ENCODE measurements at places on chromosomes 2 and 18.

DNA sequence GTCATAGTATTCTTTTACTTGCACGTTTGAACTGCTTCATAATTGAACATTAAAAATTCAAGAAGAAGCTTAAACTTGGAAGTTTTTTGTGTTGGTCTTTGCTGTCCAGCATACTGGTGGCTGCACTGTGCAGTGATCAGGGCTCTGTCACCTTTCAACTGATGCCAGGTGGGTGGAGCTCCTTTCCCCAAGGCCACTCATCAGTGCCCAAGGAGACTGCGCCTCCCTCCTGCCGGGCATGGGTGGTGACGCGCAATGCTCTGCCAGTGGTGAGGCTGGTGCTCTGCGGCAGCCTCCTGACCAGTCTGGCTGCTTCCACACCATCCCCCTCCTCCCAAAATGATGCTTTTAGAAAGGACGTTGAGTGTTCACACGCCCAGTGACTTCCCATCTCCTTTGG lies 16.0 kb upstream of the LDLRAD4 start:
- DNase-seq = no peak

DNA sequence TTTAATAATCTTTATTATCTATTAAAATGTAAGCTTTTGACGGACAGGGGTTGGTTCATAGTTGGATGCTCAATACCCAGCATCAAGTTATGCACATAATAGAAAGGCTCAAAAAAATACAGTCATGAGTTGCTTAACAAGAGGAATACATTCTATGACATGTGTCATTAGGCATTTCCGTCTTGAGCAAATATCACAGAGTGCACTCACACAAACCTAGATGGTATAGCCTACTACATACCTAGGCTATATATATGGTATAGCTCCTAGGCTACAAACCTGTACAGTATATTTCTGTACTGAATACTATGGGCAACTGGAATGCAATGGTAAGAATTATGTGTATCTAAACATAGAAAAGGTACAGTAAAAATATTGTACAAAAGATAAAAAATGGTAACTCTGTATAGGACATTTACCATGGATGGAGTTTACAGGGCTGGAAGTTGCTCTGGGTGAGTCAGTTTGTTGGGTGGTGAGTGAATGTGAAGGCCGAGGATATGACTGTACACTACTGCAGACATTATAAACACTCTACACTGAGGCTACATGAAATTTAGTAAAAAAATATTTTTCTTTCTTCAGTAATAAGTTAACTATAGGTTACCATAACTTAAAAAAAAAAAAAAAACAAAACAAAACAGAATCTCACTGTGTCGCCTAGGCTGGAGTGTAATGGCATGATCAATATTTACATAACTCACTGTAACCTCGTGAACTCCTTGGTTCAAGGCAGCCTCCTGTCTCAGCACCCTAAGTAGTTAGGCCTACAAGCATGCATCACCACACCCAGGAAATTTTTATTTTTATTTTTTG lies 201.2 kb downstream of the NBAS start:
- DNase-seq = no peak

DNA sequence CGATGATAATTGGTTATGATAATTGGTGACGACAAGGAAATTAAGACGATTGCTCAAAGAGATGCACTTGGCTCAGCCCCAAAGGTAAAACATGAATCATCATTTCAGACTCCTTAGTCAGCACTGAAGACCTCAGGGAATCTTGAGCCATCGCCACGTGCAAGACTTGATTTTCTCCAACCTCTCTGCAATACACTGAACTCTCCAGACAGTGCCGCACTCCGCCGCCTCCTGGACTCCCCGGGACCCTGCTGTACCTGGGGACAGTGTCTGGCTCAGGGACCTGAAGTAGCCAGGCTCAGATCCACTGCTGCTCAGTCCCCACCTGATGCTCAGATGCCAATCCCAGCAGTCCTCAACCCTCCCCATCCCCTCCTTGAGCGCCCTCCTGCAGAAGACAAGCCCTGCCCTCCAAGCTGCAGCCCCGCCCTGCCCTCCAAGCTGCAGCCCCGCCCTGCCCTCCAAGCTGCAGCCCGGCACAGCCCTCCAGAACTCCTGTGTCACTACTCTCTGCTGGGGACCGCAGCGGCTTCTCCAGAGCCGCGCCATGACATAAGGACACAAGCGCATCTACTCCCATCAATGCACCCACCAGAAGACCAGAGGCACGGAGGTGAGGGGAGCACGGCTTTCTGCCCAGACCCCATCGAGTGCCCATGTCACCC lies 1.1 kb downstream of the TMEM18 start:
- DNase-seq = no peak

- no peak for DNase-seq
These were observed 213.6 kb downstream of the GLI2 start for GRCh38 chr2:120949027-120949956.

DNA sequence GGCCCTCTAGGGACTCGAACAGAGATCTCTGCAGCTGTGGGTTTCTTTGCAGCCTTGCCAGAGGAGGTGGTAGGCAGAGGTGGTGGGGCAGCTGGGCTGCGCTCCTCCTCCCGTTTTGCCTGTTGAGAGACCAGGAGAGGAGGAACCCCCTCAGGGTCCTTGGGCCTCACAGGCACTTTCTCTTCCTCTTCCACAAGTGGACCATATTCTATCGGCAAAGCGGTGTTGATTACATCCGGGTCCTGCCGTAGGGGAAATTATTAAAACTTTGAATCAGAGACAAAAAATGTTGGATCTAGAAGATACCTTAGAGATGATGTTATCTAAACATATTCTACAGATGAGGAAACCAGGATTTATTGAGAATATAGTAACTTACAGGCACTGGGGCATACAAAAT lies 78.5 kb downstream of the CLIP4 start:
- no peak for DNase-seq

DNA sequence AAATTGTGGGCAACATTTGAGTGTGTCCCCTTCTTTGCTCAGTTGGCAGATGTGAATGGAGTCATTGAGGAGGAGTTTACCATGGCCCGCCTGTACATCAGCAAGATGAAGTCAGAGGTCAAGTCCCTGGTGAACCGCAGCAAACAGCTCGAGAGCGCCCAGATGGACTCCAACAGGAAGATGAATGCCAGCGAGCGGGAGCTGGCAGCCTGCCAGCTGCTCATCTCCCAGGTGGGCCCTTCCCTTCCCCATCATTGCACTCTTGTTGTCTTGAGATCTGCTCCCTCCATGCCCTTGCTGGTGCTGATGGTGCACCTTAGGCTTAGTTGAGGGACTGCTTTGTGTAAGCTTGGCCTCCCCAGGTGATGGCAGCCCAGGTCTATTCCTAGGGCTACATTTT lies 47.5 kb upstream of the LYPD6B start:
- no peak for DNase-seq

- peak; percentile 53 for DNase-seq
These were observed 214.5 kb downstream of the TMEM182 start for GRCh38 chr2:102975996-102976975.

GRCh38 chr2:200159829-200160781 lies 146.4 kb upstream of the SPATS2L start:
- no peak for DNase-seq

- DNase-seq = no peak
These were observed 17.0 kb downstream of the MBOAT2 start for GRCh38 chr2:8986327-8986976.

DNA sequence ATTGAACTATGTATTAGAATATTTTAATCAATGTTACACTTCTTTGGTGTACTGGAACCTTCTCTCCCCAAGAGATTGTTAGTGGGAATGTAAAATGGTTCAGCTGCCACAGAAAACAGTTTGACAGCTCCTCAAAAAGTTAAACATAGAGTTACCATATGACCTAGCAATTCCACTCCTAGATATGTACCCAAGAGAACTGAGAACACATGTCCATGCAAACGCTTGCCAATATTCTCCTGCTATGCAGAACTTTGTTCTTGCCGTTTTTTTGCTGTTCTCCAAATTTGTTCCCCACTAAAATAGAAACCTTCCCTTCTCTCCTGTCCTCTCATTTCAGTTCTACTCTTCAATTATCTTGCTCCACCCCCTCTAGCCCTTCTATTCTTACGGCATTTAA lies 87.6 kb downstream of the PTPN2 start:
- DNase-seq = no peak

- peak; percentile 78 for DNase-seq
These were observed 38.4 kb upstream of the MRPL19 start for GRCh38 chr2:75607988-75608683.

GRCh38 chr18:5772306-5773105 lies 122.8 kb downstream of the TMEM200C start:
- no peak for DNase-seq

DNA sequence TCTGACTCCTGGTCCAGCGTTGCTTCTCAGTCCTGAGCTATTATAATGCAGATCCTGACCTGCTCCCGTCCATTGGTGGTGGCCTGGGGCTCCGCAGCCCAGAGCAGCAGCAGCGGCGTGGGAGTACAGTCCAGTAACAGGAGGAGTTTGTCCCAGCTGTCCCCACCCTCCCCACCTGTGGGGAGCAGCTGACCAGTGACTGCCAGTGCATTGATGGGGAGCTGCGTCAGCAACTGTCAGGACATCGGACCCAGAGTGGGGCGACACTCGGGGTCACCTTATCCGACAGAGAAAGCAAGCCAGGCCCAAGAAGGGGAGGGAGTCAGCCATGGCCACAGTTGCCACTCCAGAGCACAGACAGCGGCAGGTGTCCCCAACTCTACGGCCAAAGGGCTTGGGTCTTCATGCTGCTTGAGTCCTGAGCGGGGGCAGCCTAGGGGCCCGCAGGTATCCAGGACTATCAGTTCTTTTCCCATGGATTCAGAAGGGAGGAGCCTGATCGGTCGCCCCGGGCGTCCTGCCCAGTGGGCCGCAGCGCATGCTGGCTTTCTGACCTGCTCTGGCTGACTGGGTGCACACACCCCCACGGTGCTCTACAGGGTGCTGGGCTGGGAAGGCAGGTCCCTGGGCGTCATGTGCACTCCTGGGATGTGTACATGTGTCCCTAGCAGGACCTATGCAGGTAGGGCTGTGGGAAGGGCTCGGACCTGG lies 29.7 kb downstream of the DNMT3A start:
- DNase-seq = no peak

DNA sequence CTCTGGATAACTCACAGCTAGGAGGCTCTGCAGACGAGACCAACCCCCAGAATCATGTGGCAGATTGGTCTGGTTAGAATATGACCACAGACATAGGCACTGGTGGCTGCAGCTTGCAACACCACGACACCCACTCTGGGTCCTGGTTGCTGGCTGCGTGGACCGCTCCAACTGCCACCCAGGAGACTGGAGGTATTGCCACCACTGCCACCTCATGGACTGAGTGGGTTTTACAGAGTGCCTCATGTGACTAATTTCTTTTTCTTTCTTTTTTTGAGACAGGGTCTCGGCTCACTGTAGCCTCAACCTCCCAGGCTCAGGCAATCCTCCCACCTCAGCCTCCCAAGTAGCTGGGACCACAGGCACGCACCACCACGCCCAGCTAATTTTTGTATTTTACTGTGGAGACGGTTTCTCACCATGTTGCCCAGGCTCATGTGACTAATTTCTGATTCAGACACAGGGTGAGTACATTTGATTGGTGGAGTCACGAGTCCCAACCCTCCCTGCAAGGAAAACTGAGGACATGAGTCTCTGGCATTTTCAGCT lies 29.9 kb upstream of the NT5DC4 start:
- DNase-seq = no peak

DNA sequence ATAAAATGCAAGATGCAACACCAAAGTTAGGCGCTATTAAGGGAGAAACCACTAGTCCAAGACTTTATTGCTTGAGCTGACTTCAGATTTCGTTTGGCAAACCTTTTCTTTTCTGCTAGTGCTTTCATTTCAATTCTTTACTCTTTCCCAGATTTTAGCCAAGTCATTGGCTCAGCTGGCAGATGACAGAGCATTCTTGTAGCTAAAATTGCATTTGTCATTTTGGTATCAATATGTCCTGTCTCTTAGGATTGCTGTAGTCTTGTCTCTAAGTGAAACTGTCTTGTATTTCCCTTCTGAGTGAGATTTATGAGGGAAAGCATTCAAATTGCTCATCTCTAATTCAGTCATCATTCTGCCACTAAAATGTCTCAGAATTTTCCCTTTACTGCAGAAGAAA lies 335.1 kb downstream of the METTL4 start:
- no peak for DNase-seq

- DNase-seq = no peak
These were observed 122.2 kb upstream of the ZEB2 start for GRCh38 chr2:144642131-144642530.

DNA sequence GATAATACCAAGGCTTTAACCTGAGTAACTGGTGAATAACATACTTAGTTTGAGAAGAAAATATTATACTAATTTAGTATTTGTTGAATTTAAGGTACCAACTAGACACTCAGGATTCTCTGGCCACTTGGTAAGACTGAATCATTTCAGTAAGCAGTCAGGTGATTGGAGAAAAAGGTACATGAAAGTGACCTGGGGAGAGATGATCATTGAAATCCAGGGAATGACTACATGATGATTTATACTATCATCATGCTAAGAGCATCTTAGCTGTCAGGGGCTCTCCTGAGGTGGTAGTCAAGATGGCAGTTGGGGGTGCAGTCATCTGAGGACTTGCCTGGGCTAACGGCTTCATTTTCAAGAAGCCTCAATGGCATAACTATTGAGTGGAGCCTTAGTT lies 571.2 kb upstream of the ACVR2A start:
- DNase-seq = no peak

- DNase-seq = no peak
These were observed 28.8 kb upstream of the APOB start for GRCh38 chr2:21072477-21073242.

DNA sequence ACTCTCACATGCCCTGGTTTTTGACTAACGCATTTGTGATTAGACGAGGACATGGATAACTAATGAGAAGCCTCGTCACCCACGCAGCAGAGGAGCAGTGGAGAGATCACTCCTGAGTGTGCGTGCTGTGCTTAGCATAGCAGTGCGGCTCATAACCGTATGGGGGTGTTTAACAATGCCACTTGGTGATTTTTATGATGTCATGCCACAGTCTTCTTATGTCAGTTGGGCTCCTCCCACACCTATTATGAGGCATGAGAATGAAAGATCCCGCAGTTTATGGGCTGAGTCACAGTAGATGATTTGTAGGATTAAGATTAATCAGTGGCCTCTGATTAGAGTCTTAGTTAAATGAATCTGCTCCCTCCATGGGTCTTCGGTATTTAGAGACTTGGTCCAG lies 2.5 kb upstream of the SMIM21 start:
- no peak for DNase-seq

DNA sequence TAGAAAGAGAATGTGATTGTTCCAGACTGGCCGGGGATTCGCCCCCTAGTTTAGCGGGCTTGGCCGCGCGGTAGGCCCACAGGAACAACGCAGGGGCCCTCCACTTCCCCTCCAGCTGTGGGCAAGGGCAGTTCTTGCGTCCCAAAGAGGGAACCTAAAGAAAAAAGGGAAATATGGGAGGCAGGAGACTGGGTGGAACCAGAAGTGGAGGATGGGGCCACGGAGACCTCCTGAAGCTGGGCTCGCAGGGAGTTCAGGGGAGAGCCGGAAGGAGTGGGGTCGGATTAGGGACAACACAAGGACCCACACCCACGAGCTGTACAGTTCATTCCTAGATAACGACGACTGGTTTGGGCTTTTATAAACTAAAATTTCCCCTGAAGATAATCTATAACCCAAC lies 18.2 kb downstream of the GNLY start:
- no peak for DNase-seq

GRCh38 chr2:234502919-234503285 lies 6.0 kb upstream of the ARL4C start:
- no peak for DNase-seq

- no peak for DNase-seq
These were observed 1.4 kb upstream of the SETBP1 start for GRCh38 chr18:44679056-44679913.

All from left renal cortex interstitium (tissue), 4 donors.